Aorta (tissue), 5 donors: ENCODE measurements at places on chromosomes 7 and 10. TPM values are rescaled to one million over a fixed set of nuclear protein-coding genes. Genes with fewer than 3 reads are reported as not detected.

CPN1 gene
- not detected for total RNA-seq

OR6B1 gene
- not detected for total RNA-seq

KEL gene
- 1.4 TPM for total RNA-seq

ACADSB gene
- 25.5 TPM for total RNA-seq

TMEM196 gene
- total RNA-seq: 0.30 TPM

DNA sequence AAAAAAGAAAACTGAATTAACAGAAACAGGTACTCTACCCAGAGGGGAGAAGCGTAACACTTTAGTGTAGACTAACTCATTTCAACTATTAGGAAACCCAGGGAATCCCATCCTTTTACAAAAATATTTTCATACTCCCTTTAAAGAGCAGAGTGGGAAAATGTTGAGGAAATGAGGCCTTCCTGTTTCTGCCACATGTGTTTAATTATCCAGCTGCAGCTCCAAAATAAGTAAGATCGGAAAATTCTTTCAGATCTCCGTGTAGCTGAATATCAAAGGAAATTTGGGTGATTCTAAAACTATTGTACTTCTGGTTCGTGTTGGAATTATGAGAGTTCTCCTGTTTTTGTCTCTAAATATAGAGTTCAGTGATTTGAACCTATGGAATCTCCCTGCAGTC is 58.0 kb upstream of the CAV2 start:
- no peak for DNase-seq
- no peaks in the 10 kb centered on the region for H3K27me3 ChIP-seq
- peaks cover 12% of the 10 kb centered on the region for H3K4me1 ChIP-seq
- no peaks in the 10 kb centered on the region for H3K36me3 ChIP-seq
- no peak overlapping the region for H3K4me3 ChIP-seq
- H3K27ac ChIP-seq: peak overlapping the region; percentile 43

HIPK2 gene
- 35.3 TPM for total RNA-seq

DNA sequence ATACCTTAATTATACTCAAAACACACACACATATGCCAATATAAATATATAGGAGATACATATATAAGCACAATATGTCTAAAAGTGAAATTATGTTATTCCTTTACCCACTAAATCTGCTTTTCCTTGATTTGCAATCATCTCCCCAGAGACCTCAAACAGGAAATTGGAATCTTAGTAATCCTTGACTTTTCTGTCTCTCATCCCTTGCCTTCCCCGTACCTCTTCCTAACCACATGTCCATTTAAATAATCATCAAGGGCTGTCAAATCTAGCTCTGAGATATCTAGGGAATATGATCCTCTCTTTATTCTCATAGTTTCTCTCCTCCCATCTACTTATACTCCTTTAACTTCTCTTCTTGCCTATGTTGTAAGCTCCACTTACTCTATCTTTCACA is 336.6 kb downstream of the HGF start:
- no peak overlapping the region for H3K4me3 ChIP-seq
- no peaks in the 10 kb centered on the region for H3K36me3 ChIP-seq
- DNase-seq: no peak
- no peaks in the 10 kb centered on the region for H3K4me1 ChIP-seq
- H3K27me3 ChIP-seq: no peaks in the 10 kb centered on the region
- H3K27ac ChIP-seq: no peak overlapping the region

DNA sequence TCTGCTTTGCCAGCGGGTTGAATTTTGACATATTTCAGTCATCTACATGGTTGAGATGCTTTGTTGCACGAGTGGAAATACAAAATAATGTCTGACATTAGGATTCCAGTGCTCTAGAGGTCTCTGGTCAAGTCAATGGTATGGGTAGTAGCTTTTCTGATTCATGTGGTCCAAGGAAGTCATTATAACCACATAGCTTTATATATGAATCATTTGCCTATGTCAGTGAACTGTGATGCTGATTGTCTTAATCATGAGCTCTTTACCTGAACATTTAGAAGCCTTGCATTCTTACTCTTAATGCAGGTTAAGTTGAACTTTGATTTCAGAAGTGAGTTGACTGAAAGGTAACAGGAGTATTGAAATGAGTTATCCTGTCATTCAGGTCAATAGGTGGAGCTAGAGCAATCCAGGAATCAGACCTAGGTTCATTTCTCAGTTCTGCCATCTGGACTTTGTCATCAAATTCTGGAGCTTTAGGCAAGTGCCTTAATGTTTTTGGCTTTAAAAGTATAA is 3.3 kb downstream of the MAPK8 start:
- no peaks in the 10 kb centered on the region for H3K27me3 ChIP-seq

DNA sequence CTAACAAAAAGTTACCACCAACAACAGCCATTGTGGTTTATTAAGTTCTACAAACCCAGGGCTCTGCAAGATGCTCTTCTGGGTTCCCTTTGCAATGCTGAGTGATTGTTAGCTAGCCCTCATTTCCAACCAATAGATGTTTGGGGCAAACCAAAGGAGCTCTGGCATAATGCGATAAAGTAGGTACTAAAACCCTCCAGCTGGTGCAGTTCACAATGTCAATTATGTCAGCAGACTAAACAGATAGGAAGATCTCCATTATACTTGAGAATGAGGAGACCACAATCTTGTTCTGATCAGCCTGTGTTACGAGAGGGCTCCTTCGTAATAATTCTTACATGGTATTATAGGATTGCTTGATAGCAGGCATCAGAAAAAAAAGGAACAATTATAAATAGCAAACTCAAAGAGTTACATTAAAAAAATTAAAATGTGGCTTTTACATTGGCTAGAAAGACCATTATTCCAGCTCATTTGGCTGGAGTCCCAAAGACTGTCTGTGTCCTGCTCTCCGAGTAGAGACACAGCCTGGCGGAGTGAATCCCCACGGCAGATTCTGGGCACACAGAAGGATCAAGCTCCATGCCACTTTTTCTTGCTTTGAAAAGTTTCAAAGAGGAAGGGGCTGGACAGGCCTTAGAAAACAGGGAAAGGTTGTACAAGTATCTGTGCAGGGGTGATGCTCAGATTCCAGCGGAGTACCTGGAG is 93.8 kb downstream of the ZRANB1 start:
- H3K36me3 ChIP-seq: no peaks in the 10 kb centered on the region
- no peak for DNase-seq
- no peak overlapping the region for H3K4me3 ChIP-seq
- H3K4me1 ChIP-seq: peaks cover 4% of the 10 kb centered on the region
- no peak overlapping the region for H3K27ac ChIP-seq
- no peaks in the 10 kb centered on the region for H3K27me3 ChIP-seq

DNA sequence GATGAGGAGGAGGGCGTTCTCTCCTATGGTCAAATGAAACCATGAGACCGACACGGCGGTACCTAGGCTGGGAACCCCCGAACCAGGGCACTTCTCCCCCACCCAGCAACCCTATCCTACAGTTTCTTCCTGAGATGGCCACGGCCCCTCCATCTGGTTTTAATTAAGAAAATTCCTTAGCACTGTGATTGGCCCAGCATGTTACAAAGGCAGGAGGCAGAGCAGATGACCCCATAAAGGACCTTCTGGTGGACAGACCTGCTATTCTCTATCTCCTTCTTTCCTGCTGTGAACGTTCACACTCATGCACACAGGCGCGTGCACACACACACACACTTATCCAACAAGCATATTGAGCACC is 129.4 kb downstream of the RGS10 start:
- DNase-seq: no peak
- no peaks in the 10 kb centered on the region for H3K4me1 ChIP-seq
- no peaks in the 10 kb centered on the region for H3K27me3 ChIP-seq
- H3K27ac ChIP-seq: no peak overlapping the region
- H3K36me3 ChIP-seq: no peaks in the 10 kb centered on the region
- H3K4me3 ChIP-seq: no peak overlapping the region

PRPS1L1 gene
- total RNA-seq: not detected
